NCI-H146 (cell line): ENCODE measurements at places on chromosomes 3 and 15.

- no peak for DNase-seq
Measured at GRCh38 chr15:86205096-86205495, 125.4 kb downstream of the AGBL1 start.

- no peak for DNase-seq
Measured at GRCh38 chr15:61798631-61799030, 261.6 kb downstream of the VPS13C start.

DNA sequence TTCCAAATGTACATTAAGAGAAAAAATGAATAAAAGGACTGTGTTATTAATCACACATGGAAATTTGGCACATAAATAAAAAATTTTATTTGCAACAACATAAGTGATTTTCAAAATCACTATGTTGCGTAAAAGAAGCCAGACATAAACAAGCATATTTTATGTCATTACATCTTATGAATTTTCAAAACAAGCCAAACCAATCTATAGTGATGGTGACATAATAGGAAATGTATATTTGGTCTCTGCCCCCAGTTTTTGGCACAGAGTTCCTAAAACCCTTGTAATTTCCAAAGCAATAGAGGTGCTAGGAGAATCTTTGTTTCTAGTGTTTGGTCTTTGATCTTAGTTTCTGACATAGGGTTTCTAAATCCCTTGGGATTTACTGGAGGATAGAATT, 543.3 kb downstream of the ZBBX start:
- no peak for DNase-seq

- DNase-seq = no peak
Measured at GRCh38 chr3:19931180-19931692, 2.8 kb downstream of the EFHB start.

- DNase-seq = no peak
Measured at GRCh38 chr3:193972832-193973231, 163.1 kb upstream of the HES1 start.

GRCh38 chr15:53320816-53321215, 438.6 kb downstream of the WDR72 start:
- DNase-seq = no peak

- no peak for DNase-seq
Measured at GRCh38 chr3:106059953-106060517, 191.2 kb upstream of the CBLB start.

- DNase-seq = no peak
Measured at GRCh38 chr3:43747641-43748040, 56.9 kb downstream of the ABHD5 start.

DNA sequence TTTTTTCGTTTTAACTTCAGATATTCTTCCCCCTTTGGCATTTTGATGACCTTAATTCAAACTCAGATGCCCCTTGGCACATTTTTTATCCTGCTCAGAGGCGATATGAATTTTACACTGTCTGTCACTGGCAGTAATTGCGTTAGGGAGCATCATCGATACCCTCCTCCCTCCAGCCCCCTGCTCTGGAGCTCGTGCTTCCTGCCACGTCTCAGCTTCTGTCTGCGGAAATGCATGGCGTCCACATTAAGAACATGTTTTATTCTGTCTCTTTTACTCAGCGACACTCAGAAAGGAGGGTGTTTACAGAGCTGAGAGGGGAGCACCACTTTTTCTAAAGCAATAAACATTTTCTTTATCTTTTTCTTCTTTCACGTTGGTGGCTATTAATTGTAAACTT, 254.2 kb downstream of the EBLN2 start:
- no peak for DNase-seq

DNA sequence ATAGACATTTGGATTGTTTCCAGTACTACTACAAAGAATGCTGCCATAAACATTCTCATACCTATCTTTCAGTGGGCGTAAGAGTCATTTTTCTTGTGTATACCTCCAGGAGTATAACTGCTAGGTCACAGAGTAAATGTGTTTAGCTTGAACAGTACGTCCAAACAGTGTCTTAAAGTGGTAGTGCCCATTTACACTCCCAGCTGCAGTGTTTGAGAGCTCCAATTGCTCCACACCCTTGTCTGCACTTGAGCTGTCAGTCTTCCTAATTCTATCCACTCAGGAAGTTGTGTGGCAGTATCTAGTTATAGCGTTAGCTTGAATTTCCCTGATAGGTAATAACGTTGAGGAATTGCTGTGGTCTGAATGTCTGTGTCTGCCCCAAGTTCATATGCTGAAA, 404.7 kb upstream of the PPP2R3A start:
- no peak for DNase-seq

- DNase-seq = no peak
Measured at GRCh38 chr3:56133423-56133822, 334.8 kb downstream of the ERC2 start.

- no peak for DNase-seq
Measured at GRCh38 chr15:91780387-91780786, 73.1 kb upstream of the SLCO3A1 start.

- no peak for DNase-seq
Measured at GRCh38 chr3:108134555-108134880, 43.7 kb upstream of the CD47 start.

DNA sequence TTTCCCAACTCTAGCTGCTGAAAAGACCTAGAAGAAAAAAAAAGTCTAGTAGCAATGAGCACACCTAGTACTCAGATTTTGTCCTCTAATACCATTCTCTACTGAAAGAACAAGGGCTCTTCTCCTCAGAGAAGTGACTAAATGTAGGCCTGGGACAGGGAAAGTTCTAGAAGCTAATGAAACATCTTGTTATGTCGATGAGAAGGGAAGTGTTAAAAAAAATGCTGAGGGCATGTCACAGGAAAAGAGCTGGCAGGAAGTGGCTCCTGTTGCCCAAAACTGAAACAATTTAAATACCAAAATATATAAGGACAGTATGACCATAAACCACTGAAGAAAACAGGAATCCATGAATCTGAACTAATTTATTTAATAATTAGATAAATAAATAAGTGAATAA, 581.4 kb upstream of the TBL1XR1 start:
- DNase-seq = no peak

- no peak for DNase-seq
Measured at GRCh38 chr3:35616346-35616745, 23.0 kb upstream of the ARPP21 start.

GRCh38 chr15:78637776-78638435, 3.1 kb downstream of the CHRNB4 start:
- peak; percentile 40 for DNase-seq

- peak; percentile 14 for DNase-seq
Measured at GRCh38 chr15:56295433-56295832, 51.8 kb upstream of the RFX7 start.

DNA sequence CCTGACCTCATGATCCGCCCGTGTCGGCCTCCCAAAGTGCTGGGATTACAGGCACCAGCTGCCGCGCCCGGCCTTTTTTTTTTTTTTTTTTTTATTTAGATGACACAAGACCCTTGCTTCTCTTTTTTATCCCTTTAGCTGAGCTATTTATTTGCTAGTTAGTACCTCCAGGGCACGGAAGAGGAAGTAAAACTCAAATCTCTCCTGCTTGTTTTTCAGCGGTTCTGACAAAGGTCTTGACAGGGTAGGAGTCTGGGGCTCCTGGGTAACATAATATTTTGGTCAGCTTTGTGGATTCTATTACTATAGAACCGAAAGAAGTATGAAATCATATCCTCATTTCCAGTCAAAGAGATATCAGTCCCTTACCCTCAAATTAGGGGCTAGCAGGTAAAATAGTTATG, 44.0 kb upstream of the ETV5 start:
- DNase-seq = no peak

- no peak for DNase-seq
Measured at GRCh38 chr3:105466495-105467404, 100.0 kb downstream of the ALCAM start.

DNA sequence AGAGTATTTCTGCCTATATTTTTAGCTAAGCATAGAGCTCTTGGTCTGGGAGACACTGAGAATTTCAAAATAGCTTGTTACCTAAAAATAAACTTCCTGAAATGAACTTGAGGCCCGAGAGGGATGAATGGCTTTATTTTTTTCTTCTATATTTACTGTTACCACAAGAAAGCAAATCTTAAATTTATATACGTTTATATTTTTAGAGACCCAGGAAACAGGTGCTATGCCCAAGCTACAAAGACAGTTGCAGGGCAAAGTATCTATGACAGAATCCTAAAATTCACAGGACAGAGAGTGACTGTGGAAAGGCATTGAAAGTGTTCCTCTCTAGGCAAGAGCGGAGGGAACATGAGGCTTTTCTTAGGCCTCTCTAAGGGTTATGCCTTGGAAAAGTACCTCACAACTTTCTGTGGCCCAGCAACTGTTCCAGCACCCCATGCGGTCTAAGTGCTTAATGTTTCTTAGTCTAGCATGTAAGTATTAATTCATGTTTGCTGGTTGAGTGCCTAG, 36.5 kb downstream of the TGFBR2 start:
- DNase-seq = no peak

- peak; percentile 39 for DNase-seq
Measured at GRCh38 chr15:69414701-69415167, 585 bp downstream of the KIF23 start.

DNA sequence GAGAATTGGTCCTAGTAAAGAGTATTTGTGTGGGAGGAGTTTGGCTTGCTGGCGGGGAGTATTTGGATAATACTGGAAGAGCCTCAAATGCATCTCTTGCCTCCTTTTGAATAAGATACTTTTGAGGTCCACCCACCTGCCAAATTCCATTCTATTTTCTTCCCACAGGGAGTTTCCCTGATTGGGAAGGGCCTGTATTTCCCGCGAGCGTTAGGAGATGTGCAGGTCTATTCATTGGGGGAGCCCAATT, 406 bp upstream of the RASA2 start:
- DNase-seq = no peak

DNA sequence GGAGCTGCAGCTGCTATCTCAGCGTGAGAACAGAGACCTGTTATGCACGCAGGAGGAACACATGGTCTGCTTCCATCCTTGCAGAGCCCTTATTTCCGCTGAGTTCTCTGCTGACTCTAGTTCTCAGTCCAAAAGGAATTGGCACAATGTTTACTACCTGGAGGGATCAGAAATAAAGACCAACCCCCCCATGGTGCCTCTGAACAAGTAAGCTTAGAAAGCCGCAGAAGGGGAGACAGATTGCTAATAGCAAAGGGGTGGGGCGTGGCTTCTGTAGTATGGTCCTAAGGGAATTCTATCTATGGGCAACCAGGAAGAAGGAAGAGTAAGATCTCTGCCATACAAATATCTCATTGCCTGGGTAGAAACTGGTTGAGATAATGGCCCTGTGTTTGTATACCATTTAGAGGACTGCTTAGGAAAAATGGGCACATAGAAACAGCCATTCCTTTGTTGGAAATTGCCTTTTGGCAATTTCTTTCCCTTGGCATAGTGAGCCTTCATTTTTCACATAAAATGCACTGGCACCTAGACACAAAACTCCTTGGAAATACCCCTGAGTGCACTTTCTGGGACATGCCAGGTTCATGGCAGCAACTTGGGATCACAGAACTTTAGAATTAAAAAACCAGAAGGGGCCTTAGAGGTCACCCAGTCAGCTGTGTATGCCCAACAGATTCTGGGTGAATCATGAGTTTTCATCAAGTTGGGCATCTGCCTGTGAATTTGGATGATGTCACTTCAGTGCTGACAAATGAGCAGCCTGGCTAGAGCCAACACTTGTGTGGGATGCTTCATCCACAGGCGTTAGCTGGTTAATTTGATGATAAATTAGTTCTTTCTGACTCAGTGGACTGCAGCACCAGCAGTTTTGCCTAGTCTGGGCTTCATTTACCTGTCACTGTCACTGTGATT, 57.4 kb upstream of the STXBP5L start:
- peak; percentile 47 for DNase-seq

DNA sequence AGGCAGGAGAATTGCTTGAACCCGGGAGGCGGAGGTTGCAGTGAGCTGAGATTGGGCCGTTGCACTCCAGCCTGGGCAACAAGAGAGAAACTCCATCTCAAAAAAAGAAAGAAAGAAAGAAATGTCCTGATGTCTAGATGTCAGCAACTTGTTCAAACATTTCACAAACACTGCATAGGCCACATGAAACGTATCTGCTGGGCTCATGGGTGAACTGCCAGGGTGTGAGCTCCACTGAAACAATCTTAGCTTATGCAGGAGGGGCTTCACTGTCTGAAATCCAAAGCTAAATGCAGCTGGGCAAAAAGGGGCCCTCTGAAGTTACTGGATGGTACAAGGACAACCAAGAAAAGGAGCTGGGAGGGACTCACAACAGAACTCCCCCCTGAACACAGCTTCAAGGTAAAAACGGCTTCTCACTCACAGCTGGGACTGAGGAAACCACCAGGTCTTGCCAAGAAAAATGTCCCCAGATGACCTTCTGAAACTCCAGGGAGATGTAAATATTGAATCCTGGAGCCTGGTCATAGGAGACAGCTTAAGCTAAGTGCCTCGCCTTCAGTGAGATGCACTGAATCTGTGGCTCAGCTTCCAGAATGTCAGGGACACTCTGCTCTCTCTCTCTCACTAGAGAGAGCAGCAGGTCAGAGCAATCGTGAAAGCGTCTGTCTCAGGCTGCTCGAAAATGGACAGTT, 31.9 kb downstream of the SEC61A1 start:
- no peak for DNase-seq

- no peak for DNase-seq
Measured at GRCh38 chr3:58006661-58007060, 1.6 kb upstream of the FLNB start.

GRCh38 chr15:72235298-72235697, 4.3 kb upstream of the PKM start:
- DNase-seq = no peak

DNA sequence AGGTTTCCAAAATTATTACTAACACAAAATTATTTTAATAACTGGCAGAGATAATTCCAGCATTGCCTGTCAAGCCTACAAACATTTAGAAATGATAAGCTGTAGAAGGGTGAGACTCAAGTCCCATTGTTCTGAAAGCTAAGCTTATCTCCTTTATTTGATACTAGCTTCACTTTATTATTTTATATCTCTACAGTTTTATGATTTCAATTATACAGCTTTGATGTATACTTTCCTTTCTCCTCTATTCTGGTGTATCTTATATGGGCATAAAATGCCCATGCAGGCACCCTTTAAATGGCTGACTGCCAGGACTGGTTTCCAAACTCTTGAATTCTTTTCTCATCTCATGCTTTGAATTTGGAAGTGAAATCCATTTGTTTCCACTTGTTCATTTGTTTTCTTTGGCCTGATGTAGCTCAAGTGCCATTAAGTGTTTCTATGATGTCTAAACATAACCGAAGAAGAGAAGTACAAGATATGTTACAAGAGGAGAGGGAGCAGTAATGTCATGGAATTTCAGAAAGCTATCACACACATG, 372.1 kb upstream of the ARHGEF26 start:
- DNase-seq = no peak

DNA sequence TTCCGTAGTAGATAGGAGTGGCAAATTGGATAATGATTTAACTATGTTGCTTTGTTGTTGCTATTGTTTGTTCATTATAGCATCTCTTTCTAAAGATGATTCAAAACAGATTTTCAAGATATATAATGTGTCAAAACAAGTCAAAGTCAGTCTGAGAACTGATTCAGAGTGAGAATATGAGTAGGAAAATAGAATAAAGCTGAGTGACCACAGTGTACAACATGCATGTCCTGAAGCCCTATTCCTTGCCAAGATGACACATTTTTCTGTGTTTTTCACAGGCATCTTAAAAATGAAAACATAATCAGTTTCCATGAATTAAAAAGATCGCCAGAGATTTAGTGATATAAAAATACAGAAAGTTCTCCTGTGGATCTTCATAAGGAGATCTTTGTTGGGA, 57.0 kb upstream of the THRB start:
- DNase-seq = no peak

GRCh38 chr3:101195951-101196713, 124.2 kb downstream of the IMPG2 start:
- DNase-seq = peak; percentile 2
